NCI-H1930 (cell line): ENCODE measurements at places on chromosomes 2 and 18.

DNA sequence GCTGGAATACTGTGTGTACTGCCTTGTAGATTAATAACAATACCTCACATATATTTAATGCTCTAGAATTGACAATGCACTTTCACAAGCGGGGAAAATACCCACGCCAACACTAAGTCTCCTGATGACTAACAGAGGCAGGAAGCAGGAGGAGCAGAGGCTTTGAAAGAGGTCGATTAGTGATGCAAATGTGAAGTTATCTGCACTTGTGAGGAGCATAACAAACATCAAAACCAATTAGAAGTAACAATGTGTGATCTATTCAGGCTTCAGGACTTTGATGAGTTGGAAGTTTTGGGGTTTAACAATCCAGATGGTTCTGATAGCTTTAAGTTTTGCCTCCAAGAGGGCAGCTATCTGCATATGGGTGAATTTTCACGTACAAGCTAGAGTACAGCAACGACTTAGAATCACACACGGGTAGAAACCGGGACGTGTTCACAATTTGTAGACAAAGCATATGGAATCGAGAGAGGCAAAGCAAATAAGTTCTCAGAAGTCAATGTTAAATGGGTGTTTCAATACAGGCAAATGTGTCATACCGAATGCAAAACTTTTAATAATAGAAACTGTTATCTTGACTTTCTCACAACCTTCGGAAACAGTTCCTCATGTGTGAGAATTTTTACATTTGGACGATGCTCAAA lies 114.5 kb downstream of the METTL8 start:
- DNase-seq: no peak

DNA sequence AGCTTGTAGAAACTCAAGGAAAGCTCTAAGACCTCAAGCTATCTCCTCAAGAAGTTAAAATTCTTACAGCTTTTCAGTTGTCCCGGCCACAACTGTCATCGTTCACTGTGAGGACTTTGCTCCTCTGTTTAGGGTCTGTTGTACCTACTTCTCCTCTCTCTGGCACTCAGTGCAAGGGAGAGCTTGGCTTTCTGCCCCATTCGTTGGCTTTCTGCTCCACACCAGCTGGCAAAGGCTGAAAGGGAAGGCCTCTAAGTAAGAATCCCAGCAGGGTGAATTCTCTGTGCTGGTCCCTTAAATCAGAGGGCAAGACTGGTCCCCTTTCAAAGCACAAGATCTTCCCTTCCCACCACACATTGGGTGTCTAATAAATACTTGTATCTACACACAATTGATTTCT lies 17.3 kb downstream of the ZBTB7C start:
- DNase-seq: no peak

- DNase-seq: no peak
Observed at GRCh38 chr2:60302377-60303126, 250.9 kb downstream of the BCL11A start.

DNA sequence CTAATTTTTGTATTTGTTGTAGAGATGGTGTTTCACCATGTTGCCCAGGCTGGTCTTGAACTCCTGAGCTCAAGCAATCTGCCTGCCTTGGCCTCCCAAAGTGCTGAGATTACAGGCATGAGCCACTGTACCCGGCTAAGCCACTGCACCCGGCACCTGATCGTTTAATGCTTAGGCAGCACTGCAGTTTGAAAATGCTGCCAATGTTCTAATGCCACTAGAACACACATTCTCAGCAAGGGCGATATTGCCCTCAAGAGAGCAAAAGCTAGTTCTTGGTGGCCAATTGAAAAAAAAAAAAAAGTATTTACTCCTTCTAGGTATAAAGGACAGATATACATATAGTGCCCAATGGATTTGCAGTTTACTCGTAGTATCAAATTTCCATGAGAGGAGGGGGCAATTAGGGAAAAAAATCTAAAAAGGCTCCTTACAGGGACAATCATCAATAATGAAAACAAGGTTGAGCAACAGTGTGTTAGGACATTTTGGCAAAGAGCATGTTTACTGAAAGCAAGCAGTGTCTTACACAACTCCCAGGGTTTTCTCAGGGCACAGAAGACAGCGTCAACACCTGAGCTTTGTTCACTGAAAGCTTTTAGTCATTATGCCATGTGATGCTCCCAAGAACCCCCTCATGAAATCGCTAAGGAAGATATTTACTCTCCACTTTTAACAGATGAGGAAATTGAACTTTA lies 199.9 kb upstream of the PKDCC start:
- DNase-seq: no peak

DNA sequence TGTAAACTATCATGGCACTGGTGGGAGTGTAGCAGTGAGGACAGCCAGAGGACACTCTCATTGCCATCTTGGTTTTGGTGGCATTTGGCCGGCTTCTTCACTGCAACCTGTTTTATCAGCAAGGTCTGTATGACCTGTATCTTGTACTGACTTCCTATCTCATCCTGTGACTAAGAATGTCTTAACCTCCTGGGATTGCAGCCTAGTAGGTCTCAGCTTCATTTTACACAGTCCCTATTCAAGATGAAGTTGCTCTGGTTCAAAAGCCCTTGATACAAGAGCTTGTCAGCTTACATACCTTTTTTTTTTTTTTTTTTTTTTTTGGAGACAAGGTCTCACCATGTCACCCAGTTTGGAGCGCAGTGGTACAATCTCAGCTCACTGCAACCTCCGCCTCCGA lies 110.9 kb downstream of the METTL8 start:
- no peak for DNase-seq

DNA sequence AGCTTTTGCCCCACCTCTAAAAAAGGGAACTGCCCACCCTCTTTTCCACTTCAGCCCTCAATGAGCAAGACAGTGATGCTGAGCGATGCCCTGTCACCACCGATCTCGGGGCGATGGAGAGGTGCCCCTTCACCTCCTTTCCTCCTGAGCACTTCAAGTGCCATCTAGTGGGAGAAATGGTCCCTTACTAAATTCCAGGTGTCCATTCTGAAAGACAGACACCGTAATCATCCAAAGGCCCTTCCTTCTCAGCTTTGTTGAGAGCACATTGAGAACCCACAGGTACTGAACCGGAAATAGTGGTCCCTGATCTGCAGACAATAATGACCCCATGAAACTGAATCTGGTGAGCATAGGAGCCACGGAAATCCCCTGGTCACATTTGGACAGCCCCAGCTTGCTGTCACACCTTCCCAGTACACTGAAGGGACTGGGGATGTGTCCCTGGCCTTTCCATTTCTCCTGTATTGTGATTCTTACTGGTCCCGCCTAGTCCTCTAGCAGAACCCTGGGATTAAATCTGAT lies 38.5 kb downstream of the KCTD18 start:
- DNase-seq: no peak

DNA sequence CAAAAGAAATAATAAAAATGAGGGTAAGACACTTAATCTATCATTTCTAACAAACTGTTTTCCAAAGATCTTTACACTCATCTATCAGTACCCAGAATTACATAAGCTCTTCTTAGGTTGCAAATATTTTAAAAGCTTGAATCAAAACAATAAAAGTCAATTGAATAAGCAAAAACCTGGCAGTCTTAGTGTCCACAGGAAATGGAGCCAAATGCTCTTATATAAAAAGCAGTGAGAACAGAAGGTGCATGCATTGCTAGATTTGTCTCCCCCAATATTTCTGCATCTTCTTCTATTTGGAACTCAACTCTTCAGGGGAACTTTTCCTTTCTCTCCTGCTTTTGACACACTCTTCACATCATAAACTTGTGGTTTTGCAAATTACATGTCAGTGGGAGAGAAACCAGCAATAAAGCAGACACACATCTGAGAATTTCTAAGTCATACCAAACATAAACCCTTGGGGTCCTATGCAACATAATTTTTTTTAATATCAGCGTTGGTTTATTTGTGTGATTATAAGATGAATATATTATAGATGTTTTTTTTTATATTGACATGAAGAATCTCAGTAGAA lies 343.9 kb upstream of the ACVR2A start:
- DNase-seq: no peak

- no peak for DNase-seq
Observed at GRCh38 chr2:37825586-37825985, 99.5 kb upstream of the RMDN2 start.

GRCh38 chr2:15092181-15092580 lies 459.7 kb downstream of the LRATD1 start:
- DNase-seq: no peak

- DNase-seq: no peak
Observed at GRCh38 chr2:127121776-127122176, 14.8 kb upstream of the BIN1 start.

DNA sequence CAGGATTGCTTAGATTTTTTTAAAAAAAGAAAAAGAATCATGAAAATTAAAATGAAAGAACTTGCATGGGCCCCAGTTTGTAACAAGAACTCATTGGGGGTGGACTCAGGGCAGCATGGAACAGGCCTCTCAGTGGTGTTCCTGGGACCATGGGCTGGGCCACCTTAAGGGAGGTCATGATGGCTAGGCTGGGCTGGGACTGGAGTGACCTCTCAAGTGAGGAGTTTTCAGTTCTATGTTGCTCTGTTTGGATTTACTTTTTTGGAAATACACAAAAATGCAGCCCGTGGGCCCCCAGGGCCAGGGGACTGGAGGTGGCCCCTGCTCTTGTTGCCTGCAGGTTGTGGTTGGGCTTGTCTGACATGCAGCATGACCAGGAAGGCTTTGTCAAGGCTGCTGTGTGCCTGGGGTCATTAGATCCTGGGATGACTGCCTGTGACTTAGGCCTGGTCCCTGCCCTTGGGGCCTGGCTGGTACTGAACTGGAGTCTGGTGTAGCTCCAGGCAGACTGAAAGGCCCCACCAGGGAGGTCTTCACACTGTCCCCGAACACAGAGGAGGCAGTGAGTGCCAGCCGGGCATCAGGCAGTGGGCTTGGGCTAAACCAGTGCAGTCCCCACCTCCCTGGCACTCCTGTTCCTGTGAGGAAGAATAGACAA lies 115.6 kb downstream of the GLI2 start:
- no peak for DNase-seq

DNA sequence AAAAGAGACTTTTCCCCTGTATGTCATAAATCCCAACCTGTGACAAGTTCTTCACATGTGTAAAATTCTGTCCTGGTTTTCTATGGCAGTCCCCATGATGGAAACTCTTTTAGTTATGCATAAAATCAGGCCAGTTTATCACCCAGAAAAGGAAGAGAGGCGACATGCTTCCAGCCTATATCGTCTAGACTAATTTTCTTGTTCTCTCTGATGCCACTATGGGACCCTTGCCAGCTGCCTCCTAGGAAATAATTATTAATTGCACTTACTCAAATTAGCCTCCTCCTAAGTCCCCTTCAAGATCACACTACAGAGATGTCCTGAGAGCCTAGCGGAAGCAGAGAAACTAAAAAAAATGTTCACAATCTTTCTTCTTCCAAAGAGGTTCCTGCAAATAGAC lies 722.4 kb downstream of the NRXN1 start:
- no peak for DNase-seq

DNA sequence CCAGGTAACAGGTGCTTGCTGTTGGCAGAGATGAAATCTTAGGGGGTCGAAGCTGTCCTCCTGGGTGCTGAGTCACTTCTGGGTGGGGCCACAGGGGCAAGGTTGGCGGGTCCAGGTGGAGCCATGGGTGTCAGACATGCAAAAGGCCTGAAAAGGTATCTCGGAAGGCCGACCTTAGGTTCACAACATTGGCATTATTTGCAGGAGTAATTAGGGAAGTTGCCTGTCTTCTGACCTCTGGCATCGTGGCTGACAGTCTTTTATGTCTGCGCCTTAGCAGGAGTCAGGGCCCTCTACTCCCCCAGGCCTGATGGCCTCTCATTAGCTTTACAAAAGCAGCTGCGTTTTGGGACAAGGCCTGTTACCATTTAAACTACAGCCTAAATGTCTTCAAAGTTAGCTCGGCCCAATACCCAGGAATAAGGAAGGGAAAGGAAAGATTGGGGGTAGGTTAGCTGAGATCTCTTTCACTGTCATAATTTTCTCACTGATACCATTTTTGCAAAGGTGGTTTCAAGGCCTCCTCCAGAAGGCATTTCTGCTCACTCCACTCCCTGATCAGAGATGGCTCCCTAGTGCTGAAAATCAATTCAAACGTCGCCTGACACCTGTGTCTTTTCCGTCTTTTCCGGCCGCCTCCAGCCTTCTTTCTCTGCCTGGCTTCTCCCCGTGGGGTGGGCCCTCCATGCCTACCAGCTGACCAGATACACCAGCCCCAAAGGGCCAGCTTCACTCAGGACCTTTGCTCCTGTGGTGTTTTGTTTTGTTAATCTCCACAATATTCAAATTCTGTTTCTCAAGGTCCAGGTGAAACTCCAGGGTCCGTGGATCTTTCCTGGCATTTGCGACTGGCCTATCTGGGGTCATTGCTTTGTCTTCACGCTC lies 90.8 kb downstream of the RHOB start:
- DNase-seq: no peak

DNA sequence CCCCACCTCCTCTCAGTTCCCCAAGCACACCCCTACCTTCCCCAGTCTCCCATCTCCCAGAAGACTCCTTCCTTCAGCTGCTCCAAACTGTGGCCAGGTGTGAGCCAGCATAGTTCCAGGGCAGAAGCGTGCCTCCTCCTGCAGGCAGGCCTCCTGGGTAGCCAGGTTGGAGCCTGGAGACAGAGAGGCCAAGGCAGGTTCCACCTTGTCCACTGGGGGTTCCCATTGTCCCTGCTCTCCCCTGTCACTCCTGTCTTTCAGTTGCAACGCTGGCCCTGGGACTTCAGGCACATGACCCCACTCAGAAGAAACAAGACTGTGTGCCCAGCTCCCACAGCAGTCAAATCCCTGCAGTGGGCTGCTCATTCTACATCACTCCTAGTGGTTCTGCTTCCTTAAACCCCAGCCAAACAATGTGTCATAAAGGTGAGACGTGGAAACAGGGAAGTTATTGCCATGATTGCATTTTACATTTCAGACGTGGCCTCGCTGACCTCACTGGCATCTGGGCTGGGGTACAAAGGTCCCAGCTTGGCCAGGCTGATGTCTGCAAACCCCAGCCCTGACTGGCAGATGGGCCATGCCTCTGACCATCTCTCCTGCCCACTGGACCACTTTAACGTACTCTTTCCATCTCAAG lies 96.5 kb upstream of the BOD1L2 start:
- no peak for DNase-seq

GRCh38 chr2:114025030-114025429 lies 135.1 kb downstream of the ACTR3 start:
- no peak for DNase-seq

GRCh38 chr2:84897773-84898172 lies 7.7 kb upstream of the TMSB10 start:
- DNase-seq: no peak

DNA sequence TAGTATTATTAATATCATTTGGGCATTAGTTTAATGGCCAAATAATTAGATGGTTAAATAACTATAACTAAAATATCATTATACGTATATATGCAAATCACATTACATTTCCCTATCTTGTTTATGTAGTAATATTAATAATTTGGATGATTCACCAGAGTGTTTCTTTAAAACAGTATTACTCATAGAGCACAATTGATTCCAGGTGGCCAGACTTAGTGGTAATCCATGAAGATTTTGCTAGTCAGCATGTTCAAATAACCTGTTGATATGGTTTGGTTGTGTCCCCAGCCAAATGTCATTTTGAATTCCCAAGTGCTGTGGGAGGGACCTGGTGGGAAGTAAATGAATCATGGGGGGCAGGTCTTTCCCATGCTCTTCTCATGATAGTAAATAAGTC lies 782.3 kb downstream of the LRP1B start:
- no peak for DNase-seq

- DNase-seq: no peak
Observed at GRCh38 chr18:62621546-62621945, 93.8 kb upstream of the PHLPP1 start.

GRCh38 chr18:43789234-43790000 lies 512.1 kb upstream of the SYT4 start:
- peak; percentile 26 for DNase-seq
